ENCODE measurements at places on chromosomes 2 and 18.

DNA sequence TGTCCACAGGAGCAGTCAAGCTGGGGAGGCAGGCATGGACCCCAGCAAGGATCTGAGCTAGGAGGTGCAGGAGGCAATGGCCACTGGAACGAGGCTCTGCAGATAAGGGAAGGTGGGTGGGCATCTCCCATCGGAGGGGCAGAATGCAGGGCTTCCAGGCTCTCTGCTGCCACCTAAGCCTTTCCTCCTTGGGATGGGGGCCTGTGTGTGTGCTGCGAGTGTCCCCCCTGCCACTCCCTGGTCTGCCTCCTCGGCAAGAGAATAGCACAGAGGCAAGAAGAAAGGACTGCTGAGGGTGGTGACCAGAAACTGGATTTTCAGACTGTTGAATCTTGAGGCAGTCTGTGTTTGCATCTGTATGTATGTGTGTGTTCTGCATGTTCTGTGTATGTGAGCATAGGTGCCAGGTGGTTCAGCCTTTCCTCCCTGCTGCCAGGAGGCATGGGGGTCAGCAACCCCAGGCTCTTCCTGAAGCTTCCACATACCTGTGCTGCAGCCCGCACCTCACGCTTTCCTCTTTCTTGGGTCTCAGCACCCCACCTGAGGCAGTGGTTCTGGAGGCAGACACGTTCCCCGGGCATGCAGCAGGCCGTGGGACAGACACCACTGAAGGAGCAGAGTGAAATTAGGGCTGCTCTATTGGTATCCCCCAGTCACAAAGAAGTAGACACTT lies 86.7 kb downstream of the EPAS1 start:
- no peak for DNase-seq

GRCh38 chr2:64137567-64137966 lies 6.7 kb downstream of the PELI1 start:
- no peak for DNase-seq

DNA sequence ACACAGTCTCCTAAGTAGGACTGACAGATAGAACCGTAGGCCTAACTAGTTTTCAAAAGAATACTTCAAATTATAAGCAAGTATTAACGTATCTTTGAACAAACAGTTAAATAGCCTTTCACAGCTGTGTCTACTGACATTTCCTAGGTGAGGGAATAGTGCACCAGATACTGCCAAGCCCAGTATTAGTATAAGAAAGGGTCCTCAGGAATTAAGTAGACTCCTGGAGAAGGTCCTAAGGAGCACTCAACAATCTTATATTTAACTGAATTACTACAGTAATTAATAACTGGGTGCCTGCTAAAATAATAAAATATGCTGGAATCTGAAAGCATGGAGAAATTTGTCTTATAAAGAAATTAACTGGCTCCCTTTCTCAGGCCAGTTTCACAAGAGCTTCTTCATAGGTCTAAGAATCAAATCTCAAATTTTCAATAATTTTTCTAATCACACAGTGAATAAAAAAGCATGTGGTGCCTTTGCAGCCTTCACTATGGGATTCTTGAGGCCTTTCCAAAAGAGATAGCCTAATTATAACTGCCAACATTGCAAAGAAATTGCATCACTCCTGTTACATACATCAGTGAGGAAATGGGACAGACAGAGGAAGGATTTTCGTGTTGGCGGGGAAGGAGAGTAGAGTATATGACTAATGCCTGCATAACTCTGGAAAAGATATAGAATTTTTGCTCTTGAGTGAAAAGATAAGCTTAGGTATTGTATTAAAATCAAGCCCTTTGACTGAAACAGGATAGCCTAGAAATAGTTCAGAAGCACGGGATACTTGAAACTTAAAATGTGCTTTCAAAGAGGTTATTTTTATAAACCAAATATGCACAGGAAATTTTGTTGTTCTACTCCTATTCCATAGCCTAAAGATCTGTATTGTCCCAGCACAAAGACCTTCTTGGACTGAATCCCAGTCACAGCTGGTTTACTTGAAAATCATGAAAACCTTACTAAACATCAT lies 228.6 kb upstream of the STK17B start:
- DNase-seq: no peak

DNA sequence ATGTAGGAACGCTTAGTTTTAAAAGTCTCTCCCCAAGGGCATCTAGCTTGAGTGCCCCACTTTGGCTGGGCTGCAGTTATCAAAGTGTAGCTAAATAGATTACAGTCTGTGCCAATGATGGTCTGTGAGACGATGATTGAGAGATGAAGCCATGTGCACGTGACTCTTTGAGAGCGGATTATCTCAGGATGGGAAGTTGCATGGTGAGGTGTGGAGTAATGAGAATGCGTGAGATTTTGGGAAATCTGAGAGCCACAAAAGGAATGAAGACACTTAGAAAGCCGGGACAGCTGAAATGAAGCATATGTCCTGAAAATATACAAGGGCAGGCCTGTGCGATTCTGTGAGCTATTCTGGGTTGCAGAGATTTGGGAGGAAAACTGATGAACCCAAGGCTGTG lies 370.0 kb downstream of the TGIF1 start:
- no peak for DNase-seq

GRCh38 chr2:239440511-239440959 lies 39.7 kb upstream of the HDAC4 start:
- no peak for DNase-seq

- no peak for DNase-seq
These were observed 234.3 kb upstream of the ACVR2A start for GRCh38 chr2:147610496-147611040.

DNA sequence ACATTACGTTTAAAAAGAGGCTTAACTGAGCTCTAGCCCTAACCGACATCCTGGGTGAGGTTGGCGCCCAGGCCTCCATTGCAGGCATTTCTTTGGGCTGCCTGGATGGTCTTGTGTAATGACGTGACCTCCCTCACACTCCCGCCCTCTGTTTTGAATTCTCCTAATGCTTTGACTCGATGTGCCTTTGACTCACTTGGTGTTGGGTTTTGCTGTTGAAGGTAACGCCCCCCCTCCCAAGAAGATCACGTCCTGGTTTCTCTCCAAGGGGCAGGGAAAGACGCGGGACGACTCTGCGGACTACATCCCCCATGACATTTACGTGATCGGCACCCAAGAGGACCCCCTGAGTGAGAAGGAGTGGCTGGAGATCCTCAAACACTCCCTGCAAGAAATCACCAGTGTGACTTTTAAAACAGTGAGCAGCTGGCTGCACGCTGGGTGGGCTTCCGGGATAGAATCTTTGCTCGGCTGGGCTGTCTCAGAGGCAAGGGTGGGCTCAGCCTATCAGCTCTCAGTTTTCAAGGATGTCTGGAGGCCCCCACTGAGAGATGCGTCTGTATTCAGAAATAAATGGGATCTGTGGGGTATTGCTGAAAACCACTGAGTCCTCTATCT lies 87.9 kb upstream of the ATG16L1 start:
- no peak for DNase-seq

GRCh38 chr2:191165176-191165643 lies 14.4 kb upstream of the STAT4 start:
- DNase-seq: no peak

DNA sequence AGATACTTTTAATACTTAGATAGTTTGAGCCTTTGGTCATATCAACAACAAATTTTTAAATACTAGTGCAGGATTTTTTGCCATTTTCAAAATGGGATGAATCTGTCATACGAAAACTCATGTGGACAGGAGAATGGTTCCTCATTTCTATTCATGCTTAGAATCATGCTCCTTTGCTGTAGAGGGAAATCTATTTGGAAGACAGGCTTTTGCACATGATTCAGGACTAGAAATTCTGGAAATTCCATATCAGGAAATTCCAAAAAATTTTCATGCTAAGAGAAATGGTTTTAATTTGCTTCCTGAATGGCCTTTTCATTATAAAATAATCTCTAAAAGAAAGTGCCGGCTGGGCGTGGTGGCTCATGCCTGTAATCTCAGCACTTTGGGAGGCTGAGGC lies 39.3 kb downstream of the MOGAT1 start:
- no peak for DNase-seq

DNA sequence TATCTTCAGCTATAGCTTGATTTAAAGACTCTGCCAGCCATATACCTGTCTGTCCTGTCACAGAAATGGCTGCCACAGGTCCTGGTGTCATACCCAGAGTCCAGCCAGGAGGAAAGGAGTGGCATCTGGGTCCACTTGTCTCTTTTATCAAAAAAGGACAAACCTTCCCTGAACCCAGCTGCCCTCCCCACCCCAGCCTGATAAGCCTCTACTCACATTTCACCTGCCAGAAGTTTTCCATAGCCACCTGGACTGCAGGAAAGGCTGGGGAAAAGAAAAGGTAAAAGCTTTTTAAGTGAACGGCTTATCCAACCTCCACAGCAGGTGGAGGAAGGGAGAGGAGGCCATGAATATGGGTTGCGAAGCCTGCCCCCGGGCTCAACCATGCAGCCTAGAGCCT lies 32.8 kb downstream of the TMEM163 start:
- DNase-seq: no peak
